ENCODE measurements at places on chromosomes 3 and 15.

- no peak for DNase-seq
Measured at GRCh38 chr15:79402136-79402535, 30.0 kb upstream of the MINAR1 start.

- no peak for DNase-seq
Measured at GRCh38 chr15:67796196-67797127, 28.8 kb upstream of the SKOR1 start.

DNA sequence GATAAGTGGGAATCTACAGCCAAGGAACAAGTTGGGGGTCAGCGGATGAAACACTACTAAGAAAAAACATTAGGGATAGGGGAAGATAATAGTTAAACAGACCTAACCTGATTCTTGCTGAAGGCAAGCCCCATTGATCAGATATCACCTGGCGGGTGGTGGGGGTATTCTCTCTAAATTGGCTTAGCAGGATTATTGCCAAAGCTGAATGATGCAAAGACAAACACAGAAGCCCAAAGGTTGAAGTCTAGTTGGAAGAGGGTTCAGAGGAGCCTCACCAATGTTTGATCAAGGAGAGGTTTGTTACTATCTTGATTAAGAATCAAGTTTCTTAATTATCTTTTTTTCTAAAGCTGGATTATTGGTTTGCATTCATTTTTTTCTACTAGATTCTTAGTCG, 371.9 kb upstream of the CNTN4 start:
- DNase-seq, result no peak

DNA sequence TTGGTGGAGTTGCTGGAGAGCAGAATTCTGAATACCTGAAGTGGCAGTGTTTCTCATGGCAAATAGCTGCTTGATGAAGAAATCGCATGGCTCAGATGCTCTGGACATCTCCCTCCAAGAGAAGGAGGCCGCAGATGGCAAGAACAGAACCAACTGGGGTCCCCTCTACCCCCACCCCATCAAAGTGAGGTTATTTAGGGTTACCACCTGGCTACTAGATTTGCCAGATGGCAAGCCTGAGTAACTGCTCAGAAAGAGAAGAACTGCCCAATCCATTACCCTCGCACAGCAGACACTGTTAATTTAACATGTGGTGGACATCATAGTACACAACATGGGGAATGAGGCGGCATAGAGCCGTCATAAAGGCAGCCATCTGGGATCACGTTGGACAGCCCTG, 30.5 kb upstream of the LIPC start:
- DNase-seq, result no peak

- DNase-seq, result no peak
Measured at GRCh38 chr3:43523454-43524053, 98.3 kb downstream of the ANO10 start.

DNA sequence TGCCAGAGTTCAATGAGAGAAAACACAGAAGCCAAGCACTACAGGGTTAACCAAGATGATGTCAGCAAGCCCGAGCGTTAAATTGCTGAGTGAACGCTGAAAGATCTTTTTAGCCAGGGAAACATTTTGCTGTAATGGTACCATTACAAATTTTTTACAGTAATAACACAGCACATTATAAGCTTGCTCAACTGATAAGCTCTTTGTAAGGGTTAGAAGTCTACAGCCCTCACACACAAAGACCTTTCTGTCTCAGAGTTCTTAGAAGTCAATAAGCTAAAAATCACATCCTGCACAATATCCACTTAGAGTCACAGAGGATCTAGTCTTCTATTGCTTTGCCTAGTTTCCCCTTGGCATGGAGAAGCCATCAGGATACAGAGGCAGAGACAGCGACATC, 29.9 kb downstream of the CHSY1 start:
- no peak for DNase-seq
